ENCODE measurements at places on chromosomes 2 and 18.

DNA sequence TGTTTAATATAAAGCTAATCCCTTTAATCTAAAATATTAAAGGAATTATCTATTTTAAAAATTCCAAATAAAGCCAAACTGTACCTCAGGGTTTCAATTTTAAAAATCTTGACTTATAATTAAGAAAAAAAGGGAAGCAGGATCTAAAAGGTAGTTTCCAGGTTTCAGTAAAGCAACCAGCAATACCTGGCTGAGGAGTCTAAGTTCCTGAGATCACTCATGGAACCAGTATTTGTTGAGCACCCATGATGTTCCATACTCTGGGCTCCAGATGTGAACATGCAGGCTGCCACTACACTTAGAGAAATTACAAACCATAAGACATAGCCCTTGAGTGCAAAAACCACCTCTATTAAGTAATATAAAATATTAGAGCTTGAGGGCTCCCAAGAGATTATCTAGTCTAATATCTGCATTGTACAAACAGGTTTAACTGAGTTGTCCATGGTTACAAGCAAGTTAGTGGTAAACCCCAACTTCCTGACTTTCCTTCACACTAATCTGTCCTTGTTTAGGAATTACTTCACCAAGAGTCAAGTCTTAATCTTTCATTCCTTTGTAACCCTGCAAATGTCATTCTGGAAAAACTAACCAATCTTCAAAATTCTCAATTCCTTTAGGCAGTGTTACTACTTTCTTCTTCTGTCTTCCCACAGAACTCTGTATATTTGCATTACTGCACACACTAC lies 49.2 kb downstream of the CLASP1 start:
- DNase-seq: no peak

DNA sequence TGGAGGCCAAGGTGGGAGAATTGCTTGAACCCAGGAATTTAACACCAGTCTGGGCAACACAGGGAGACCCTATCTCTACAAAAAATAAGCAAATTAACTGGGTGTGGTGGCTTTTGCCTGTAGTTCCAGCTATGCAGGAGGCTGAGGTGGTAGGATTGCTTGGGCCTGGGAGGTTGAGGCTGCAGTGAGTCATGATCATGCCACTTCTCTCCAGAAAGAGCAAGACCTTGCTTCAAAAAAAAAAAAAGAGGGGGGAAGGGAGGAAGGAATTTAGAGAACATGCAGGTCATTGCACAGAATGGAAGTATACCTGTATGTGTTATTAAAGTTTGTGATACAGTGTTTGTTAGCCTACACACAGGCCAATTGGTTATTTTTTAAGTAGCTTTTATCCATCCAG lies 25.8 kb downstream of the PKP4 start:
- DNase-seq: peak; percentile 83

GRCh38 chr2:178306352-178307073 lies 112.2 kb downstream of the OSBPL6 start:
- peak; percentile 51 for DNase-seq

DNA sequence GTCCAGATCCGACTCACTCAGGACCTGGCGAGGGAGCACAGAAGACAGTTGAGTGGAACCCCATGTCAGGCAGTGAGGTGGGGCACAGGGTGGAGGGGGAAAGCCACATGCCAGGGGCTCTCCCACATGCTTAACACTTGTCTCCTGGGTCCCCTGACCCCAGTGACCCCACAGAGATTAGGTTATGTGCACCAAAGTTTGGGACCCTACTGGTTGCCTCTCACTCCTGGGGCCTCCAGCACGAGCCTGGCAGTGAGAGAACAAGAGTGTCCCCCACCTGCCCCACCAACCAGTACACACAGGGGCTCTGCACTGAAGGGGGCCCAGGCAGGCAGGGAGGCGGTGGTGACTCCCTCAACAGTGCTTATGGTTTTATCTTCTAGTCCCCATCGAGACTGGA lies 58.3 kb downstream of the CIB4 start:
- DNase-seq: no peak

- no peak for DNase-seq
These were observed 239.8 kb downstream of the BCL11A start for GRCh38 chr2:60313470-60314172.

DNA sequence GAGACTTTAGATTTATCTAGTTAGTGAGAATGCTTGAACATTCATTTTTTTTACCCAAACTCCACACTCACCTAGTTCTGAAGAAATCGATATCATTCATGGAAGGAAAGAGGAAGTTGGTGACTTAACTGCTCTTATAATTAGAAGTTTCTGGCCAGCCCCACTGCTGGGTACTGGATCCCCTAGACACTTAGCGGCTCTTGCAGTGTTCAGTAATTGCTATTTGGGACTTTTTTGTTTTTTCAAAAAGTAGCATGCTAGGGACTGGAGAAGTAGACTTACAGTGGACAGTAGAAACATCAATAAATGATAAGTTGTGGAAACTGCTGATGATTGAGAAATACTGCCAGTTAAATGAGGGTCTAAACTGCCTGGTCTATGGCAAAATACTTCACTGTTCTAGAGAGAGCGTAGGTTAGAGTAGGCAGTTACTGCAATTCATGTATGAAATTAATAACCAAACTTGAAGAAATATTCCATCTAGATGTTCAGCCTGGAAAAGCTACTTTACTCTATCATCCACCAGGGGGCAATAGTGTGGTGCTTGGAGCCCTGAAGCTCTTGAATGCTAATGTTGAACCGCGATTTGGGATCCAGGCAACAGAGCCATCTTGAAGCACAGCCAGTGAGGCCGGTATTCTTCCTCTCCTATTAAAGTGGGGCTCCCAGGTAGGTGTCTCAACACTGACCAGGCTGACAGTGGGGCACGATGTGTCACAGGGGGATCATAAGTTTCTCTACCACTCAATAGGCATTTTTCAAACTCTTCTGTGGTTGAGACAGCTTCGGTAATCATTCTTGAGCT lies 146.1 kb upstream of the SESTD1 start:
- peak; percentile 63 for DNase-seq

GRCh38 chr2:95007031-95007609 lies 18.4 kb upstream of the MAL start:
- no peak for DNase-seq

Measured in kidney tubule cell (primary cell).